Right atrium auricular region (tissue), 2 donors: ENCODE measurements at places on chromosomes 11 and 22. TPM values are rescaled to one million over a fixed set of nuclear protein-coding genes. Genes with fewer than 3 reads are reported as not detected.

GPR83 gene
- not detected for total RNA-seq

GRCh38 chr11:8870411-8871170 is 40.4 kb upstream of the AKIP1 start:
- no peak for DNase-seq
- peak overlapping the region; percentile 74 for H3K27ac ChIP-seq
- peak overlapping the region; percentile 63 for H3K4me3 ChIP-seq
- H3K36me3 ChIP-seq = no peaks in the 10 kb centered on the region
- H3K27me3 ChIP-seq = no peaks in the 10 kb centered on the region

KCNK4 gene
- not detected for total RNA-seq

DNA sequence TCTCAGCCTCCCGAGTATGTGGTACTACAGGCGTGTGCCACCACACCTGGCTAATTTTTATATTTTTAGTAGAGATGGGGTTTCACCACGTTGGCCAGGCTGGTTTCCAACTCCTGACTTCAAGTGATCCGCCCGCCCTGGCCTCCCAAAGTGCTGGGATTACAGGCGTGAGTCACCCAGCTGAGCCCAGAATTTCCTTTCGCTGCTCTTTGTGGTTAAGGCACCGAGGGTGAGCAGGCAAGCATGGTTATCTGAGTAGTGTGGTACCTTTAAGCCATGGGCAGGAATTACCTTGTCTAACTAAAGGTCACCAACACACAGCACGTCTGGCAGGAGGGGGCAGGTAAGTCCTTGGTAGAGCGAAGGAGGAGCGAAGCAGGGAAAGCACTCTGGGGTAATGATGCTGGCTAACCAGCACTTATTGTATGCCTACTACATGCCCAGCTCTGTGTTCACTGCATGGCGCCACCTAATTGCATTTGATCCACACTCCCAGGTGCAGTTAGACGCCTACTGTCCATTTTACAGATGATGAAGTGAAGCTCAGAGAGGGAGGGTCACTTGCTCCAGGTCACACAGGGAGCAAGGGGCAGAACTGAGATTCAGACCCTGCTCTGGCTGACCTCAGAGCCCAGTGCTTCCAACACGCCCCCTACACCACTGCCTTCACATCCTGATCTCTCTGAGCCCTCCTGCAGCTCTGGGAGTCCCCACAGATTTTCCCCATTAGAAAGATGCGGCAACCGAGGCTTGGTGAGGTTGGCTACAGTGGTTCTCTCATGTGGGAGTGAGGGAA is 45.7 kb downstream of the TRIOBP start:
- no peaks in the 10 kb centered on the region for H3K27me3 ChIP-seq
- H3K36me3 ChIP-seq = no peaks in the 10 kb centered on the region
- no peak for DNase-seq
- peak overlapping the region; percentile 27 for H3K27ac ChIP-seq

SHISAL1 gene
- 0.26 TPM for total RNA-seq

DNA sequence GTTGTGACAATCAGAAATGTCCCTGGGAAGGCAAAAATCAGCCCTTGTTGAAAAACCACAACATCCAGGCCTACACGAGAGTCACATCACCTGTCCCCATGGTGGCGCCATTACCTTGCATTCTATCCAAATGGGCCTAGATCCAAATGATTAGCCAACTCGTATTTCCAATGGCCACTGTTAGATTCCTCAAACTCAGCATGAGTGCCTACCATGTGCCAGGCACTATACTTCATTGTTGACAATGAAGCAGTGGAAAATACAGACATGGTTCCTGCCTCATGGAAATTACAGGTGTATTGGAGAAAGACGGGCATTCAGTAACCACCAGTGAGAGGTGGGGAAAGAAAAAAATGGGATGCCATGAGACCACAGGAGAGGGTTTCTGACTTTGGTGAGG is 29.8 kb upstream of the CREB3L1 start:
- no peak for DNase-seq
- H3K4me3 ChIP-seq = no peak overlapping the region
- H3K36me3 ChIP-seq = no peaks in the 10 kb centered on the region
- peaks cover 13% of the 10 kb centered on the region for H3K4me1 ChIP-seq
- H3K27me3 ChIP-seq = no peaks in the 10 kb centered on the region

- no peaks in the 10 kb centered on the region for H3K4me1 ChIP-seq
- no peaks in the 10 kb centered on the region for H3K36me3 ChIP-seq
- no peak overlapping the region for H3K4me3 ChIP-seq
- no peaks in the 10 kb centered on the region for H3K27me3 ChIP-seq
Measured at GRCh38 chr22:17742527-17742902, 31.8 kb downstream of the BID start.

DNA sequence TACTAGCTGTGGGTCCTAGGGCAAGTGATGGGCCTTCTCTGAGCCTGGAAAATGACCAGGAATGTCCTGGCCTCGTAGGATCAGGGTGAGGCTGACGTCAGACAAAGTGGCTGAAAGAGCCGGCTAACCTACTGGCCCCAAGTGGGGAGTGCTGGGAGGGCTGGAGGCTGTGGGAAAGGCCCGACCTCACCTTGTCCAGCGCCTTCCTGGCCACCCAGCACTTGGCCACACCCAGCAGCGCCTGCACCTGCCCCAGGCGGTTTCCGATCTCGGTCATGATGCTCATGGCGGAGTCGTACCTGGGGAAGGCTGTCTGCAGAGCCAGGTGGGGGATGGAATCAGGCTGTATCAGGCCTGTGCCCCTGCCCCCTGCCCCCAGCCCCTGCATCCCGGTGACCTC is 7.5 kb downstream of the RAPSN start:
- no peaks in the 10 kb centered on the region for H3K27me3 ChIP-seq
- H3K27ac ChIP-seq = no peak overlapping the region
- H3K4me3 ChIP-seq = no peak overlapping the region
- H3K36me3 ChIP-seq = no peaks in the 10 kb centered on the region
- no peak for DNase-seq

DNA sequence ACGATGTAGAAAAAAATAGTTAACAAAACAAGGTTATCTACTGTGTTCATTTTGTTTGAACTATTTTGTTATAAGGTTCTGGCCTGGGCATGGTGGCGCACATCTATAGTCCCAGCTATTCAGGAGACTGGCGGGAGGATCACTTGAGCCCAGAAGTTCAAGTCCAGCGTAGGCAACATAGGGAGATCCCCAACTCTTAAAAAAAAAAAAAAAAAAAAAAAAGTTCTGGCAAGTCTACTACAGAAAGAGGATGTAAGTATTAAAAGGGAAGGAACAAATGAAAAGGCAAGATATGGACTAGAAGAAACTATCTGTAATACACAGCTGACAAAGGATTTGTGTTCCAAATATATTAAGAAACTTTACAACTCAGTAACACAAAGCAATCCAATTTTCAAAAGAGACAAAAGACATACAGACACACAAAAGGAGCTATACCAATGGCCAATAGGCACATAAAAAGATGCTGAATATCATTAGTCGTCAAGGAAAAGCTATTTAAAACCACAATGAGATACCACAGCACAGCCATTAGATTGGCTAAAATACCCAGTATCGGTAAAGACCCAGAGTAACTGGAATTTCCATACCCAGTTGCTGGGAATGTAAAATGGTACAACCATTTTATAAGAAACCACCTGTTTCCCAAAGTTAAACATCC is 27.4 kb downstream of the RRAS2 start:
- H3K4me3 ChIP-seq = no peak overlapping the region
- no peaks in the 10 kb centered on the region for H3K36me3 ChIP-seq
- H3K4me1 ChIP-seq = no peaks in the 10 kb centered on the region
- H3K27me3 ChIP-seq = no peaks in the 10 kb centered on the region
- DNase-seq = no peak

DNA sequence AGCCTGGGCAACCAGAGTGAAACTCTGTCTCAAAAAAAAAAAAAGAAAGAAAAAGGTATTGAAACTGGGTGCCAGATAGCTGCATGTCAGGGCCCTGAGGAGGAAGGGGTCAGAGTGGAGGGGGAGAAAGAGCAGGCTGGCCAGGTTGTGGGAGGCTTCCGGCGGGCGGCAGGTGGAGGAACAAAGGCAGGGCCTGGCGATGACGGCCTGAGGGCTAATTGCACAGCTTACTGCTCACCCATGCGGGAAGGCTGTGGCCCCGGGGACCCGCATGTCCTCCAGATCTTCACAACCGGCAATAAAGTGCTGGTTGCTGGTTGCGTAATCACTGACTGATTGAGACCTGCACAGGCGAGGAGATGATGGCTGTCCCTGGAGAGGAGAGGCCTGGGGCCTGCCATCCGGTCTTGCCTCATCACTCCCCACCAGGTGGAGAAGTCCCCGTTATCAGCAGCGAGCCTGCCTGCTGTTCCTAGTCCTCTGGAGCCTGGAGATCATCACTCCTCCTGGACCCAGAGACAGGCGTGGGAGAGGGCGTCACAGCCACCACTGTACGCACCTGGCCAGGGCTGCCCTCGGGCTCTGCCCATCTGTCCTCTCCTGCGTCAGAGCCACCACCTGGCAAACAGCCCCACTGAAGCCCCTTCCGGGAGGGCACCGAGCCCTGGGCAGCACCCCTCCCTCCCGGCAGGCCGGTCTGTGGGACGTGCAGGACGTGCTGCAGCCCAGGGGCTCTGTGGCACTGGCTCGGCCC is 18.7 kb downstream of the H19 start:
- no peak overlapping the region for H3K4me3 ChIP-seq
- H3K27me3 ChIP-seq = no peaks in the 10 kb centered on the region
- H3K27ac ChIP-seq = no peak overlapping the region
- no peaks in the 10 kb centered on the region for H3K36me3 ChIP-seq
- no peaks in the 10 kb centered on the region for H3K4me1 ChIP-seq

DNA sequence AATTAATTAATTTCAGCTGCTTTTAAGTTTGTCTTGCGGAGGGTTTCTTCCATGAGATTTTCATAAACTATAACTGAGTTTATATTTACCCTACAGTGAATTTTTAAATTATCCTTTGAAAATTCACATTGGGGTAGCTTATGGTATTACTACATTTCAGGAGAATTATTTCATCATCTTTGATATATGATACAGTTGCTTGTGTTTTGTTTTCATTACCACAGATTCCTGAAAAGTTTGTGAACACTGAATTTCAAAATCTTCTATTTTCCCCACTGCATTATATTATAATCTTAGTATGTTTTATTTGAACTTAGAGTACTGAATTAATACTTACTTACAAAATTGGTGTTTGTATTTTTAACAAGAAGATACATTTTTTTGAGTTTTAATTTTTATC is 24.4 kb downstream of the METTL15 start:
- H3K4me1 ChIP-seq = no peaks in the 10 kb centered on the region
- H3K4me3 ChIP-seq = no peak overlapping the region
- H3K27ac ChIP-seq = no peak overlapping the region
- DNase-seq = no peak

NLRP10 gene
- total RNA-seq = not detected

DNA sequence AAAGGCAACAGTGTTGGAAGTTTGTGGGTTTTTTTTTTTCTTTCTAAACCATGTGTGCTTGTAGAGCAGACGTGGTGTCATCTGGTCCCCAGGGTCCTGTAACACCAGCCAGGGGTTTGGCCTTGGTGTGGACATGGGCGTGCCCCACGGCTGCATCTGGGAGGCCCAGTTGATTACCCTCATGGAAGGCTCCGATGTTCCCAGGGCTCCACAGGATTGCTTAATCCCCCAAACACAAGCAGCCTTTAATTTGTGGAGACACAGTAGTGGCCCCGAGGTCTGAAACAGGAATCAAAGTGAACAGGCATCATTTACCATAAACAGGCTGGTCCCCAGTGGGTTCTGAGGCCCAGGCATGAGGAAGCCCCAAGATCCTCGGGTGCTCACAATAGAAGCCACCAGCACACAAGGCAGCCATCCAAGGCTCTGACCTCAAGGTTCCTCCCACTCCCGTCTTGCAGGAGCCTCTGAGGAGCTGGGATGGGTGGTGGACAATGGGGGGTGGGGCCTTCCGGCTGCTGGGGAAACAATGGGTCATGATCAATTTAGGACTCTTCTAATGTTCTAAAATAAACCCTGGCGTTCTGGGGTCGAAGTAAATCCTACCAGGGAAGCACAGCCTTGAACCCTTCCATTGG is 115.0 kb upstream of the CD82 start:
- no peaks in the 10 kb centered on the region for H3K27me3 ChIP-seq
- no peak overlapping the region for H3K27ac ChIP-seq
- no peak overlapping the region for H3K4me3 ChIP-seq
- no peaks in the 10 kb centered on the region for H3K36me3 ChIP-seq

DNA sequence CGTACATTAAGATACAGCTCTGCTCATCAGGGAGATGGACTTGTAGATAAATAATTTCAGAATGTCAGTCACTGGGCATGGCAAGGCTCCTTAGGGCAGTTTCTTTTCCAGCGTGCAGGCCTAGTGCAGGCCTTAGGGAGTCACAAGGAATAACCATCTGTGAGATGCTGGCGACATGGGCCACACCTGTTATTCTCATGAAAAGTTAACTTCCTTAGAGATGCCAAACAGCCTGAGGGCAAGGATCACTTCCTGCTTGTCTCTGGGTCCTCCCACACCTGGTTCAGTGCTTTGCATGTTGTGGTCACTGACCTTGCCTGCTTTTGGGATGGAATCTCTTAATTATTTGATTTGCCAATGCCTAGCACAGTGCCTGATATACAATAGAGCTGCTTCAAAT is 70.6 kb downstream of the ST3GAL4 start:
- H3K36me3 ChIP-seq = no peaks in the 10 kb centered on the region
- no peaks in the 10 kb centered on the region for H3K4me1 ChIP-seq
- no peaks in the 10 kb centered on the region for H3K27me3 ChIP-seq
- H3K27ac ChIP-seq = no peak overlapping the region
- no peak for DNase-seq

GRCh38 chr11:75389276-75389605 is 10.1 kb upstream of the RPS3 start:
- H3K4me1 ChIP-seq = peaks cover 5% of the 10 kb centered on the region
- H3K36me3 ChIP-seq = no peaks in the 10 kb centered on the region
- no peaks in the 10 kb centered on the region for H3K27me3 ChIP-seq
- H3K4me3 ChIP-seq = no peak overlapping the region
- no peak overlapping the region for H3K27ac ChIP-seq

GRCh38 chr11:18836417-18836816 is 44.8 kb upstream of the PTPN5 start:
- H3K27me3 ChIP-seq = no peaks in the 10 kb centered on the region
- no peaks in the 10 kb centered on the region for H3K4me1 ChIP-seq
- H3K36me3 ChIP-seq = no peaks in the 10 kb centered on the region
- no peak overlapping the region for H3K27ac ChIP-seq
- no peak for DNase-seq
- H3K4me3 ChIP-seq = no peak overlapping the region
